ENCODE measurements at places on chromosomes 7 and 10.

DNA sequence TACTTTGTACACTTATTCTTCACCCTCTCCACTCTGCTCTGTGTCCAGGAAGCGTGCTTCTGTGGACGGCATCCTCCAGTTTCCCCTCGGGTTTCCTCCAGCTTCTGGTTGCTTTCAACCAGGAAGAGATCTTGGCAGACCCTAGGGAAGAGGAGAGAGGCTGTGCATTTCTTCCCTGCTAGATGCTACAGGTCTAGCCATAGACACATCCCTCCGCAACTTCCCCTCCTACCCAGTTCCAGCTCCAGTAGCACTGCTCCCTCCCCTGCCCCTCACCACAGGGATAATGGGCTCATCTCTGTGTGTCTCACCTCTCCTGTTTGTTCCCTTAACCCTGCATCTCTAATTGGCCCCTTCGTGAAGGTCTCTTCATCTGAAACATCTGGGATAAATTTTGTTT, 16.3 kb downstream of the TLL2 start:
- no peak for DNase-seq

DNA sequence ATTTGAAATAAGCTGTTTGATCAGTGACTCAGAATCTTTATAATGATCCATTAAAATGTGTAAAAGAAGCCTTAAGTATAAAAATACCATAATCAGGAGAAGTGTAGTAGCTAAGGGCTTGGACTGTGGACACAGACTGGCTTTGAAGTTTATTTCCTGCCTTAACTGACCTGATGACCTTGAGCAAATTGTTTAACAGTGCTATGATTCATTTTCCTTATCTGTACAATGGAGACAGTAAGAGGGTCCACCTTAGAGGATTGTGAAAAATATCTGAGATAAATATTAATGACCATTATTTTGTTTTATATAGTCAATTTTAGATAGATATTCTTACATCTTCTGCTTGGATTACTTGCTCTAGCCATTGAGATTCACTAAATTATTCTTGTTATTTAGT, 13.3 kb upstream of the RPA3 start:
- no peak for DNase-seq

DNA sequence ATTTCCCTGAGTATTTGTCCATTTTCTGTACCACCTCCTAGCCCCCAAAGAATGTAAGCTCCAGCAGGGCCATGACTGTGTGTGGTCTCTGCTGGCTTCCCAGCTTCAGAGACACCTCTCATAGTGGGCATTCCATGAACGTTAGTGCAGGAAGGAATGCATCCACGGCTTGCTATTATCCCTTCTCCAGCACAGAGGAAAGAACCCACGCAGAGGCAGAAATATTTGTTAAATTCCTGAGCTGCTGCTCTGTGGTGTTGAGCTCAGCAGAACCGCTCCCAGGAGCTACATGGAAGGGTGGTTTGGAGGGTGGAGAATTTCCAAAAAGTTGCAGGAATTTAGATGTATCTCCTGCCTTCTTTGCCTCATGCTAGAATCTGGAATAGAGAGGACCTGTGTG, 275.2 kb downstream of the POU6F2 start:
- DNase-seq, result no peak

DNA sequence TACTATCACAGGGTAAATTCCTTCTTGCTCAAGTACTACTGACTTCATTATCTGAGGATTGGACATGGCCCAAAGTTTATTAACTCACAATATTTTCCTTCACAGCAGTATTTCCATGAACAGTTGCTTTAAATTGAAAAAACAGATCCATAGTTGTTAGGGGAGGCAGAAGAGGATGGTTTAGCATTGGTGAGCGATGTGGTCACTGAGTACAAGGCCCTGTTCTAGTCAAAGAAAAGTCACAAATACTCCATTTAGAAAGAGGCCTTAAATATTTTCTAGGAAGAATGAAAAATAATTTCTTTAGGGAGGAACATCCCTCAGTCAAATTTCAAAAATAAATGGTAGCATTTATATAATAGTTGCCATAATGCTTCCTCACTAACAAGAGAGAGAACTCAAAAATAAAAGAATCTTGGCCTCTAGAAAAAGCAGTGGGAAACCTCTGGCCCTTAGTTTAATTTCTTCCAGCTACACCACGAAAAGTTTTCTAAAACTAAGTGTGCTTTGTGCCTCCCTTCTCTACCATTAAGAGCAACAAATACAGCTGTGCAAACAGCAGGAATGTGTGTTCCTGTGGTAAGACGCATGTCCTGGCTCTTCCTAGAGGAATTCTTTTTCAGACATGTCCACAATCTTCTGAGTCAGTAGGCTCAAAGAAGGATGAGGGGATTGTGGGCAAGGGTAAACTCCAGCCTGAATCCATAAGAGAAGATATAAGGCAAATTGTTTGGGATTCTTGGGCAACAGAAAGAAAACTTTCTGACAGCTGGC, 105.7 kb downstream of the HOXA1 start:
- no peak for DNase-seq

Data from T-helper 2 cell (primary cell).